ENCODE measurements at places on chromosomes 12 and 14. TPM values are rescaled to one million over a fixed set of nuclear protein-coding genes. Genes with fewer than 3 reads are reported as not detected.

Gene ANKS1B
- 0.39 TPM for polyA plus RNA-seq

Gene PMCH
- not detected for polyA plus RNA-seq

Gene KRT3
- polyA plus RNA-seq, result not detected

Gene LLPH
- polyA plus RNA-seq, result 18.1 TPM

Gene TROAP
- 2.0 TPM for polyA plus RNA-seq

Gene AKAP5
- polyA plus RNA-seq, result 0.07 TPM

Gene TMEM117
- polyA plus RNA-seq, result 2.8 TPM

Gene GAS2L3
- polyA plus RNA-seq, result 0.76 TPM

Gene AQP2
- polyA plus RNA-seq, result not detected

Gene CD4
- polyA plus RNA-seq, result 41.5 TPM

Gene TBC1D30
- 0.46 TPM for polyA plus RNA-seq

Gene RPL10L
- not detected for polyA plus RNA-seq

Gene NUAK1
- 2.5 TPM for polyA plus RNA-seq

Gene BDKRB2
- polyA plus RNA-seq, result 0.10 TPM

Gene GYS2
- polyA plus RNA-seq, result 19.8 TPM

Gene MYL2
- not detected for polyA plus RNA-seq

Gene KIAA0586
- polyA plus RNA-seq, result 3.6 TPM
